Aortic smooth muscle cell (primary cell): ENCODE measurements at places on chromosomes 16 and 17. TPM values are rescaled to one million over a fixed set of nuclear protein-coding genes. Genes with fewer than 3 reads are reported as not detected.

KRTAP1-5 gene
- total RNA-seq, result not detected in 2 replicates

HCRT gene
- not detected in 2 replicates for total RNA-seq

CEP295NL gene
- 2.1 and 5.0 TPM in 2 replicates for total RNA-seq

LLGL2 gene
- total RNA-seq, result 0.40 and 0.44 TPM in 2 replicates

SLC39A11 gene
- total RNA-seq, result 23.6 and 33.7 TPM in 2 replicates

PER1 gene
- 9.4 and 10.9 TPM in 2 replicates for total RNA-seq

SLC5A11 gene
- total RNA-seq, result not detected in 2 replicates
